Activated CD8-positive, alpha-beta T cell treated with anti-CD3 and anti-CD28 coated beads for 36 hours (primary cell): ENCODE measurements at places on chromosomes 3 and 15. TPM values are rescaled to one million over a fixed set of nuclear protein-coding genes. Genes with fewer than 3 reads are reported as not detected.

DNA sequence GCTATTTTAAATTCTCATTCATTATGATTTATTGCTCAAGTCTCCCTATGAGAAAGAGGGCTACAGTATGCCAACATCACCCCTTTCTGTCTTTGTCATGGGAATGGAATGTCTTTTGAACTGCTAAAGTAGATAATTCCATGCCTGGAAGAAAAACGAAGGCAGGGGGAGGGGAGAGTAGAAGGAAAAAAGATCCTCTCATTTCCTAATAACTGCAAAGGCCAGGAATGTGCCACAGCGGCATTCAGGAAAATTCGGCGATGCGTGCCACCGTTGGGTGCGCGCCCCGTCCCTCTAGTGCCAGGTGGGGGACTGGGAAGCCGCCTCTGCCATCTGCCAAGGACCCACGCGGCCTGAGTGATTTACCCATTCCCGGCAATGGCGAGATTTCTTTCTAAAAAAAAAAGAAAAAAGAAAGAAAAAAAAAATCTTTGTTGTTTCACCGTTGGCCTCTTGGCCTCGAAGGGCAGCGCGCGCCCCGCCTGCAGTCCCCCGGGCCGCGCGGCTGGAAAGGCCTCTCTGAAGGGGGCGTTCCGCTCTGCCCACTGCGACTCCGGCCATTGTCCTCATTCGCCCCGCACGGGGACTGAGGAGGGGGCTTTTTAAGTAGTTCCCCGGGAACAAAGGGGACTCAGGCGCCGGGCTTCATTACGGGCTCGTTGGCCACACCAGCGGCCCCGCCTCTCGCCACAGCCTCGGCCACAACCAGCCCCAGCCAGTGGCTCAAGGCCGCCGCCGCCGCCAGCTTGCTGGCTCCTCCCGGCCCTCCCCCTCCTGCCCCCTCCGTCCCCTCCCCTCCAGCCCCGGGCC, 54.5 kb downstream of the CPN2 start:
- H3K27ac ChIP-seq: no peak overlapping the region
- peaks cover 10% of the 10 kb centered on the region for H3K27me3 ChIP-seq
- no peak overlapping the region for H3K4me3 ChIP-seq
- H3K36me3 ChIP-seq: no peaks in the 10 kb centered on the region

- H3K36me3 ChIP-seq: no peaks in the 10 kb centered on the region
- peaks cover 4% of the 10 kb centered on the region for H3K27me3 ChIP-seq
- H3K4me1 ChIP-seq: no peaks in the 10 kb centered on the region
- DNase-seq: no peak
- H3K4me3 ChIP-seq: no peak overlapping the region
Measured at GRCh38 chr3:193851428-193851847, 258.4 kb downstream of the OPA1 start.

- H3K4me1 ChIP-seq: peaks cover 22% of the 10 kb centered on the region
- DNase-seq: peak; percentile 10
- H3K36me3 ChIP-seq: no peaks in the 10 kb centered on the region
Measured at GRCh38 chr3:122232485-122232884, 49.0 kb downstream of the CASR start.

GRCh38 chr15:44711743-44712345, 527 bp downstream of the B2M start:
- peaks cover 43% of the 10 kb centered on the region for H3K4me1 ChIP-seq
- peaks cover 78% of the 10 kb centered on the region for H3K36me3 ChIP-seq
- H3K4me3 ChIP-seq: peak overlapping the region; percentile 94
- no peaks in the 10 kb centered on the region for H3K27me3 ChIP-seq
- peak overlapping the region; percentile 100 for H3K27ac ChIP-seq

- H3K27ac ChIP-seq: no peak overlapping the region
- H3K4me3 ChIP-seq: no peak overlapping the region
- no peaks in the 10 kb centered on the region for H3K27me3 ChIP-seq
- DNase-seq: no peak
- no peaks in the 10 kb centered on the region for H3K36me3 ChIP-seq
Measured at GRCh38 chr3:176739159-176739558, 458.1 kb downstream of the TBL1XR1 start.

DNA sequence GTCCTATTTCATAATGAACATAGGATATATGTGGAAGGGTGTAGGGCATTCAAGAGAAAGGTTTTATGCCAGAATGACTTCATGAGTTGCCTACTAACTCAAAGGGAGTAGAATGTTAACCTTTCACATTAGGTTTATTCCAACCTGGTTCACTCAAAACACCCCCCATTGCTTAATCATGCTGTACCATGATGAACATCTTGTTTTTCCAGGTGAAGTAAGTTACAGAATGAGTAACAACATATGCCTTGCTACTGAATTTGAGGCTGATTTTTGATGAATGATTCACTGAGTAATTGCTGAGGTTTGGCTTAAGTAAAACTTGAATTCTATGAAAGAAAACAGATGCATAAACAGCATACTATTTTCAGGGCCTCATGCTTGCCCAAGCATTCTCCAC, 5.9 kb upstream of the CLDN16 start:
- DNase-seq: no peak
- H3K4me1 ChIP-seq: no peaks in the 10 kb centered on the region
- no peak overlapping the region for H3K27ac ChIP-seq
- no peak overlapping the region for H3K4me3 ChIP-seq
- peaks cover 5% of the 10 kb centered on the region for H3K27me3 ChIP-seq

GRCh38 chr15:30928076-30928475, 24.4 kb downstream of the FAN1 start:
- H3K4me1 ChIP-seq: peaks cover 5% of the 10 kb centered on the region
- H3K36me3 ChIP-seq: peaks cover 36% of the 10 kb centered on the region
- H3K27ac ChIP-seq: no peak overlapping the region
- H3K4me3 ChIP-seq: no peak overlapping the region
- DNase-seq: no peak
- H3K27me3 ChIP-seq: no peaks in the 10 kb centered on the region

DNA sequence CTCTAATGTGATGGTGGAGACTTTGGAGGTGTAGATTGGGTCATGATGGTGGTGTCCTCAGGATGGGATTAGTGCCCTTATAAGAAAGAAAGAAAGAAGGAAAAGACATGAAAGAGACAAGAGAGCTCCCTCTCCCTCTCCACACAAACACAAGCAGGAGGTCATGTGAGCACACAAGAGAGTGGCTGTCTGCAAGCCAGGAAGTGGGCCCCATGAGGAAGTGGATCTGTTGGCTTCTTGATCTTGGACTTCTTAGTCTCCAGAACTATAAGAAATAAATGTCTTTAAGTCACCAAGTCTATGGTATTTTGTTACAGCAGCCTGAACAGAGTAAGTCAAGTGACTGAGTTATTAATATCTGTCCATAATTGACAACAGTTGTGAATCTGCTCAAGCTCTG, 17.1 kb downstream of the IQCB1 start:
- peaks cover 81% of the 10 kb centered on the region for H3K36me3 ChIP-seq
- no peaks in the 10 kb centered on the region for H3K27me3 ChIP-seq
- no peak overlapping the region for H3K27ac ChIP-seq

The TGFBR2 gene
- 49.1 TPM for total RNA-seq

The CELF6 gene
- total RNA-seq: 0.20 TPM

The DHFR2 gene
- 8.1 TPM for total RNA-seq

The SPATA12 gene
- total RNA-seq: not detected

The NR1D2 gene
- total RNA-seq: 4.0 TPM

The GAP43 gene
- not detected for total RNA-seq
